ENCODE measurements at places on chromosomes 16 and 17.

GRCh38 chr17:36086791-36087190 is 3.2 kb downstream of the CCL3 start:
- DNase-seq = no peak

- no peak for DNase-seq
These were observed 2.3 kb downstream of the NUDT16L1 start for GRCh38 chr16:4695473-4696171.

- no peak for DNase-seq
These were observed 25.4 kb downstream of the METRNL start for GRCh38 chr17:83104577-83105505.

- peak; percentile 62 for DNase-seq
These were observed 10.8 kb upstream of the SLC46A1 start for GRCh38 chr17:28416703-28417311.

DNA sequence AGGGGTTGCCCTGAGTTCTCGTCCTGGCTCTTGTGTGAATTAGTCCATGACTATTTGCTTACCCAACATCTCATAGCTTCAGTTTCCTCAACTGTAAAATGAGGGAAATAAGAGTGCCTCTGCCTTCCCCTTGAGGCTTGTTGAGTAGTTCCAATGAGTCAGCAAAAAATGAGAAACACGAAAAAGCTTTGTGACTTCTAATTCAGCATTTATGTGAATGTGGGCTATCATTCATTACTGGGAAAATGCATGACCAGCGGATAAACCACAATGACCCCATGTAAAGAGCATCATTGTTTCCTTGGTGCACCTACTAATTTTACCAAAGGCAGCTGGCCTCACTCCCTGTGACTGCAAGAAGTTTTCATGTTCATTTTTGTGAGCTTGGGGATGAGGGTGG is 374.6 kb upstream of the HSBP1 start:
- no peak for DNase-seq

- DNase-seq = no peak
These were observed 76.1 kb downstream of the PPM1E start for GRCh38 chr17:58831780-58832179.
